ENCODE measurements at places on chromosomes 5 and 9.

GRCh38 chr9:38091310-38092199 lies 22.5 kb upstream of the SHB start:
- DNase-seq, result peak; percentile 42

DNA sequence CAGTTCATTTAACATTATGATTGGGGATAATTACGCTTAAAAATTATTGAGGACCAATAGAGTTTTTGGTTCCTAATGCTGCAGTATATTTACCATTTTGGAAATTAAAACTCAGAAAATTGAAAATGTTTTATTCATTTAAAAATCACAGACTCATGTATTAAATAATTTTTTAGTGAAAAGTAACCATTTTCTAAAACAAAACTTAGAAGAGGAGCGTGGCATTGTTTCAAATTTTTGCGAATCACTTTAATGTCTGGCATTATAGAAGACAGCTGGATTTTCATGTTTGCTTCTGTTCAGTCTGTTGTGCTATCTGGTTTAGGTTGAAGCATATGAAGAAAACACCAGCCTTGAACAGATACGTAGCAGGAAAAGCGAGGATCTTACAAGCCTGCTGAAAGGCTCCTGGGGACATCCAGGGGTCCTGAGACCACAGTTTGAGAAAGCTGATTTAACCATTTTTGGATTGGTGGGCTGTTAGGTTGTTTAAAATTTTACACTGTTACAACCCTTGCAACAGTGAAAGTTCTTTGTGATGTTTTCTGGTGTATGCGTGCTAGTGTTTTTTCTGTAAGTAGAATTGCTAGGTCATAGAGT lies 1.6 kb downstream of the ZFYVE16 start:
- DNase-seq, result no peak

DNA sequence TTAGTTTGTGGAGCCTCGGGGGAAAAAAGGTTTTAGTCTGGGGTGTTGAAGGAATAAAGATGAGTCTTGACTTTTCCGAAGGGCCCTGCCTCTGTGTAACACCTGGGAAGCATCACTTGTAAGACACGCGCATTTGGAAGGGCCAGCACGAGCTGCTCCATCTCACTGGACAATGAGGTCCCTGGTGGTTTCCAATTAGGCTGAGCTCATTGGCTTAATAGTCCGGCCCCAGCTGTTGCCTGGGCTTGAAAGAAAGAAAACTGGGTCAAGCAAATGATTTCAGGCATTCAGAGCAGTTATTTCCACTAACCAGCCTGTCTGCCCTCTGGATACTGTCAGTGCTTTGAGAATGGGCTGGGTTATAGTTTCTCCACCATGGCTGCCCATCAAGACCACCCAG lies 64.5 kb downstream of the NSUN2 start:
- DNase-seq, result peak; percentile 56

GRCh38 chr9:126915846-126916543 lies 1.4 kb downstream of the RALGPS1 start:
- no peak for DNase-seq

- DNase-seq, result no peak
These were observed 134.1 kb downstream of the TRPM6 start for GRCh38 chr9:74753650-74754049.

All from right atrium auricular region (tissue), 2 donors.